ENCODE measurements at places on chromosomes 13 and 19.

- DNase-seq = no peak
Measured at GRCh38 chr13:84481958-84482357, 599.7 kb upstream of the SLITRK1 start.

GRCh38 chr19:47863514-47863936, 4.5 kb downstream of the TPRX2 start:
- peak; percentile 80 for DNase-seq

- DNase-seq = no peak
Measured at GRCh38 chr19:15104411-15104810, 2.8 kb upstream of the SYDE1 start.

- DNase-seq = no peak
Measured at GRCh38 chr13:59754411-59754810, 409.3 kb downstream of the DIAPH3 start.

- DNase-seq = no peak
Measured at GRCh38 chr13:46278474-46278873, 66.7 kb downstream of the LRRC63 start.

- no peak for DNase-seq
Measured at GRCh38 chr19:47027586-47028088, 8.0 kb downstream of the NPAS1 start.

DNA sequence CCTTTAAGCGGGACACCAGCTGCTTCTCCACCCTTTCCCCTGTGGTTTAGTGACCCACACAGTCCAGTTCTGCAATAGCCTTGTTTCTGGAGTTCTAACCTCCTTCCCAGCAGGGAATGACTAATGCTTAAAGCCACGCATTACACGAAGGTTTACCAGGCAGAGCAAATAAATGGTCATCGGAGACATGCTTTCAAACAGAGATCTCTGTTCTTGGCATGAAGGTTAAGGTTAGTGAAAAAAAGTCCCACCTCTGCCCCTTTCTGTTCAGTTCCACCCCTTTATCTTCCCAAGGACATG, 25.3 kb upstream of the MEDAG start:
- DNase-seq = no peak

DNA sequence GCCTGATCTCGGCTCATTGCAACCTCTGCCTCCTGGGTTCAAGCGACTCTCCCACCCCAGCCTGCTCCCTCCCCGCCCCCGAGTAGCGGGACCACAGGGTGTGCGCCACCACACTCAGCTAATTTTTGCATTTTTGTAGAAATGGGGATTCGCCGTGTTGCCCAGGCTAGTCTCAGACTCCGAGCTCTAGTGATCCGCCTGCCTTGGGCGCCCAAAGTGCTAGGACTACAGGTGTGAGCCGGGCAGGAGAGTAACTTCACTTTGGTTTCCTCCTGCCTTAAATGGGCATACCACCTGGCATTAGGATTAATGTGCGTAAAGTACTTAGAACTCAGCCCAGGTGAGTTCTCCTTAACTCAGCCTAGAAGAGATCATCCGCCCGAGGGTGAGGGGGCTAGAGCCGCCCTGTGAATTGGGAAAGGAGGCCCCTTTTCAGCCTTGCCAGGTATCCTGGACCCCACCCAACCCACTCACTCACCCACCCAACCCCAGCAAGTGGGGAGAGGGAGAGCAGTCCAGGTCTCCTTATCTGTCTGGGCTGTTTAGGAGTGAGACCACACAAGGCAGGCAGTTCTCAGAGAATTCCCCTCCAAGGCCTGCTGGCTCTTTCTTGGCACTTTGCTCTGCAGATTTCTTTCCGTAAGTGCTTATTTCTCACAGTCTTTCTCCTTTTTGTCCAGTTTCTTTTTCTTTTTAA, 1.2 kb upstream of the ZFP36 start:
- DNase-seq = no peak

DNA sequence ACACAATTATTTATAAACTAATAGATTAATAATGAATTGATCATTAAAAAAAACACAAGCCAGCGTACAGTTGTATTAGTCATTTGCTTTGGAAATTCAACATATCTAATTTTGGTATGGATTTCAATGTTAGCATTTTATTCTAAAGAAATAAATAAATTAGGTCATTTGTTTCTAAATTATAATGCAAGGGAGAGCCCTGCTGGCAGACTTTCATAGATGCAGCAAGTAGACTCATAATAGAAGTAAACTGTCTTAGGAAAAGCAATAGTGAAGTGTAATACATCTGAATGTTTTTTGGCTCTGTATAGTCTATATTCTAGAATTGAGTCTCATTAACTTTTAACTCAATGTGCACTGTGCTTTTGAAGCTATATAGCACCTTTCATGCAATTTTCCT, 982.4 kb upstream of the MIR17HG start:
- DNase-seq = no peak

DNA sequence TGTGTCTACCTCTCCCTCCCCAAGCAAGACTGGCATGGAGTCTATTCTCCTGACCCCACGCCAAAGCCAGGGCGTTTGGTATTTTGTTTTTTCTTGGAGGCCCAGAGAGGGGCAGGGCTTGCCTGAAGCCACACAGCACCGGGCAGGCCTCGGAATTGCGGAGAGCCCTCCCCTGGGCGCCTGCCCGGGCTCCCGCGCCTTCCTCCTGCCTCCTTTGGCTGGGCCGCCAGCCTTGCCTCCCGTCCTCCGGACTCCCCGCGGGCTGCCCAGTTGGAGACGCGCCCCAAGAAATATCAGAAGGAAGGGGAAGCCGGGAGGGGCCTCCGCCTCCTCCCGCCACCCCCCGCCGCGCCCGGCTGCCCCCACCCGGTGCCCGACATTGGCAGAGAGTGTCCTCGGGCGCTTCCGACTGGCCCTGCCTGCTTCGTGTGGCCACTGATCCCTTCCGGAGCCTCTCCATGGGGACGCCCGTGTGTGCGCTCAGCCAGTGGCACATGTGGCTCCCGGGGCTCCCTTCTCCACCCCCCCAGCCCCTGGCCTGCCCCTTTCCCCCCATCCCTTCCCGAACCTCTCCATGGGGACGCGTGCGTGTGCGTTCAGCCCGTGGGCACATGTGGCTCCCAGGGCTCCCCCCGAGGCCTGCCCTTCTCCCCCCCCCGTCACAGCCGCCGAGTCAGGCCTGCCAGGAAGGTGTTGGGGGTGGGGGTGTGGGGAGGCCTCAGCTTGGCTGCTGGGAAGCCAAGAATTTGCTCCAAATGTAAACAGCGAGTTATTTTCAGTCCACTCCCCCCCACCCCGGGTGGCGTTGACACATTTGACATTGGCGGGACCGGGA, 37.3 kb downstream of the NFIC start:
- no peak for DNase-seq

DNA sequence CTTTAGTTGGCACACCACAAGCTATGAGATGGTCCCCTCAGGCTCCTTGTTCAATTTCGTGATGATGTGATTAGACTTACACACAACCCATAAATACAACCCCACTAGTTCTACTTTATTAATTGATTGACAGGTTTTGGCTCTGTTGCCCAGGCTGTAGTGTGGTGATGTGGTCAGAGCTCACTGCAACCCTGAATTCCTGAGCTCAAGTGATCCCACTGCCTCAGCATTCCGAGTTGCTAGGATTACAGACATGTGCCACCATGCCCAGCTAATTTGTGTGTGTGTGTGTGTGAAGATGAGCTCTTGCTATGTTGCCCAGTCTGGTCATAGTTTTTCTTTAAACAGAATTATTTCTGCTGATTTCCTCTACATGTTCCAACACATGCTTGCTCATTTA, 17.5 kb upstream of the HTR2A start:
- no peak for DNase-seq

DNA sequence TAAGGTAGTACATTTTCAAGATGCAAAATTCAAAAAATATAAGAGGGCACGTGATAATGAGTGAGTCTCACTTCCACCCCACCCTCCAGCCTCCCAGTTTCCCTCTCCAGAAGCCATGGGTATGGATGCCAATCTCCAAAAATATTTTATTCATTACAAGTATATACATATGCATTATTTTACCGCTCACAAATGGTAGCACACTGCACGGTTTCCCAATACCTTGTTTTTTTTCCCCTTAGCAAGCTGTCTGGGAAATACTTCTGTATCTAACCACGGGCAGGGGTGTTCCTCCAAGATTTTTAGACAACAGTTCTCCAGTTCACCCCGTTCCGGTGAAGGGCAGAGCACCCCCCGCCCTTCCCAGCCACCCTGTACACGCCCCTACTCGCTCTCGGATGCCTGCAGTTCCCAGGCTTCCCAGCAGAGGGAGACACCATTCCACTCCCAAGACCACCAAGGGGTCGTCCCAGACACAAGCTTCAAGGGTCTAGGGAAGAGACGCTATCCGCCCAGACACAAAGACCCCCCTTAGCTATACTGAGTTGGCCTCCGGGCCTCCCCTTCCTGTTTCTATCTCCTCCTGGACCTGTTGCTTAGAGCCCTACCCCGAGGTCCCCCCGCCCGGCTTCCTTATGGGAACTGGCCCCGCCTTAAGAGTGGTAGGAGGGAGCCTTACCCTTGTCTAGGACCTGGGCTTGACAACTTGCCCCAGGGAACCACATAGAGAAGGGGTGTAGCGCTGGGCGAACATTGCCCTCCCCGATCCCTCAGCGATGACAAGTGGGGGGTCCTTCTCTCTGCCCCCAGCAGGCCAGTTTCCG, 1.1 kb upstream of the FXYD3 start:
- DNase-seq = peak; percentile 86

GRCh38 chr19:15197275-15197941, 3.4 kb downstream of the NOTCH3 start:
- no peak for DNase-seq

- peak; percentile 75 for DNase-seq
Measured at GRCh38 chr19:1942078-1942933, 1.3 kb downstream of the CSNK1G2 start.

GRCh38 chr13:40352380-40352778, 314.1 kb downstream of the FOXO1 start:
- no peak for DNase-seq

DNA sequence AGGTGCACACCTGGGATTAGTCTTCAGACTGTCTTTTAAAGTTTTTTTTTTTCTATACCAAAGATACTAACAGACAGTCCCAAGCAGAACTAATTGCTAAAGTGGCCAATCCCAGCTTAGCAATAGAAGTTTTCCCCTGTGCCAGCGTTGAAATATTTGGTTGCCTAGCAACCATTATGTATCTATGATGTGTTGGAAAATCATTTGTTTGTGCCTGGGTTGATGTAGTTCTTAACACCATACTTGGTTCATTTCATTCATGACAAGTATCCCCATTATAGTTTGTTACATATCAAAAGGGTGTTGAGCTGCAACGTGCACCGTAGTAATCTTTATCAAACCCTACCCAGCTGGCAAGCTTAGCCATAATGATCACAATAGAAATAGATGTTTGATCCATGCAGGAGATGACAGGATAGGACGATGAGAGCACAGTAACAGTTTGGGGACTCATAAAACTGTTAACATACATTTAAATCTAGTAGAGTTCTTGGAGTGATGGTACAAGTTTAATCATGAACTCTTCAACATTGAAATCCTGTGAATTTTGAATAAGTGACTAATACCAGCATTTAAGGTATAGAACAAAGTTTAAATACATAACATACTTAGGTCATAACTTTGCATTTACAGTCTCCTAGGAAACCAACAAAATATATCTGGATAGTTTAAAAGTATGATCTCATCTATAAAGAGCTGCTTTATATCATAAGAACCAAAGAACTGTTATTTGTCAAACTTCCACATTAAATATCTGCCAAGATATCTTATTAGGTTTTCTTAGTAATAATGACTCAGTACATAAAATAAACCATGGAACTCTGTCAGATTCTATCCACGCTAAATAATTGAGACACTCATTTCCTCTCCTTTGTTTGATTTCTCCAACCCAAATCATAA, 73.4 kb downstream of the MBNL2 start:
- DNase-seq = no peak

- DNase-seq = no peak
Measured at GRCh38 chr19:39389631-39390414, 1.1 kb downstream of the PAF1 start.

DNA sequence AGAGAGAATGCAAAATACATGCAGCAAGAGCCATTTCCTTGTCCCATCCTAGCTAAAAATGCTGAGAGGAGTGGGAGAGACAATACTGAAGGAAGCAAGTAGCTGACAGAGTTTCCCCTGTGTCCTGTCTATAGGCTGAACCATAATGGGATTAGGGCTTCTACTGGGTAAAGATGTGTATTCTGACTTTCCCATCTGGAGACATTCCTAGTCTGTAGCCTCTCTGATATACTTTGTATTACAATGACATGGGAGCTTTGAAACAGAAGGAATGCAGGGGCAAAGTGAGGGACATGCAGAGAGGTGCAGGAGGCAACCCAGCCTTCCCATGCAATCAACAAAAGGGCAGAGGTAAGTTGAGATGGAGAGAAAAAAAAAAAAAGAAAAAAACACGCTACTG, 10.5 kb upstream of the GPC6 start:
- DNase-seq = no peak

DNA sequence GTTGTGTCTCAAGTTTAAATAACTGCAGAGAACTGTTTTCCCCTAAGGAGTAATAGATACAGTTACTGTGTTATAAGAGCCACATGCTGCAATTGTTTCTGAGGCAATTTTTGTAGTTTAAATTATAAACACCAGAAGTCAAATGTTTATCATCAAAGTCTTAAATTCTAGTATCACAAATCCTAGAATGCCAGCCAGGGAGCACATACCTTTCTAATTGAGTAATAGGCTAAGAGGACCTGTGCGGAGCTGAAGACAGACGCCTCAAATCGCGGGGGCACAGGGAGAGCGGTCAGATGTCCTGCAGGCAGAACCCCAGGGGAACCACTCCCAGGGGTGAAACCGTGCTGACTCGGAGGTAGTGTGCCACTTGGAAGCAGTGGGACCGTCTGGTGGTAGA, 65.2 kb upstream of the TNFRSF19 start:
- no peak for DNase-seq

DNA sequence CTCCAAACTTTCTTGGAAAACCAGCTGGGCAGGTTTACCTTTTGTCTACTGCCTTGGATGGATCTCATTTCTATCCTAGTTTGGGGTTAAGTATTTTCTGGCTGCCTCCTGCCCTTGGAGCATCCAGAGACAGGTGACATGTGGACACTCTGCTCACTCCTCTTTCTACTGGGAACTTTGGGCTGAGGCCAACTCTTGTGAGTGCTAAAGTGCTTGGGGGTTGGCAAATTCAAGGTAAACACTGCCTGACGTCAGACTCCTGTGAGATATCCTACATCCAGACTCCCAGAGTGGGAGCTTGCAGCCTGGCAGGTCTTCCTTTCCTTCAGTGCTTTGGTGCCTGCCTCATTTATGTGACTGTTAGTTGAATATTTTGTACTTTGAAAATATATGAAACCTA, 388.1 kb downstream of the KCNRG start:
- no peak for DNase-seq

Measured in GM12892 (cell line).